ENCODE measurements at places on chromosomes 11 and 22.
A peak's percentile ranks its signal among the peaks of the same experiment; 100 is the strongest.

DNA sequence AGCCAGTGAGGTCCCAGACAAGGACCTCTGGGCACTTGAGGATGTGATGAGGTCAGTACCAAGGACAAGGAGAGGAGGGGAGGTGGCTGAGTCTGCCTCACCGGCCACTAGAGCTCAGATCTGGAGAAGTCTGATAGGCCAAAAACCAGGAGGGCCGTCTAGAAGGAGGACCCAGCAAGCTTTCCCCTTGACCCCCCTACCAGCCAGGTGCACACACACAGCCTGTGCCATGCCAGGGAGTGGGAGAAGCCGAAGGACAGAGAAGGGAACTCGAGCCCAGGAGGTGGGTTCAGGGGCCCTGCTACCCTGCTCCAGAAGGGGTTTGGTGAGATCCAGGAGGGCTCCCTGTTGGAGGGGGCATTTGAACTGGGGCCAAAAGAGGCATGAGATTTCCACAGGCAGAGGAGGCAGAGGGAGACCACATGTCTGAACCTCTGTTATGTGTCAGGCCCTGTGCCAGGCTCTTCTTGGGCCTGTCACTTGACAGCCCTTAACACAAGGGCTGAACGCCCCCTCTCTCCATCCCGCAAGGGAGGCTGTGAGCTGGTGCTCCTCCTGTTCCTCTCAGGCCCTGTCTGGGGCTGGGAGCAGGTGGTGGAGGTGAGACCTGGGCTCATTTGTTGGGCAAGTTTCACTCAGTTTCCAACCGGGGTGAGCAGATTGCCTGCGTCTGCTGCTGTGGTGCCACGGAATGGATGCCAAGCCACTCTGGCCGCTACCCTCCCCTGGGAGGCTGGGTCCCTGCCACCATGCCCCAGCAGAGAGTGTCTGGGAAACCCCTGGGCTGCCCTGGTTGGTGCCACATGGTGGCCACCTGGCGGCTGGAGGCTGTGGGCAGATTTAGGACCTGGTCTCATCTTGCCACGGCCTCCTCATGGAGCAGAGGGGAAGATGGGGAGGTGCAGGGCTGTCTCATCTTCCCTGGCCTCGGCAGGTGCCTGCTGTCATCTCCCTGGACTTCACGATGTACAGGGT, 65.2 kb downstream of the MPPED1 start:
- no peak for DNase-seq

DNA sequence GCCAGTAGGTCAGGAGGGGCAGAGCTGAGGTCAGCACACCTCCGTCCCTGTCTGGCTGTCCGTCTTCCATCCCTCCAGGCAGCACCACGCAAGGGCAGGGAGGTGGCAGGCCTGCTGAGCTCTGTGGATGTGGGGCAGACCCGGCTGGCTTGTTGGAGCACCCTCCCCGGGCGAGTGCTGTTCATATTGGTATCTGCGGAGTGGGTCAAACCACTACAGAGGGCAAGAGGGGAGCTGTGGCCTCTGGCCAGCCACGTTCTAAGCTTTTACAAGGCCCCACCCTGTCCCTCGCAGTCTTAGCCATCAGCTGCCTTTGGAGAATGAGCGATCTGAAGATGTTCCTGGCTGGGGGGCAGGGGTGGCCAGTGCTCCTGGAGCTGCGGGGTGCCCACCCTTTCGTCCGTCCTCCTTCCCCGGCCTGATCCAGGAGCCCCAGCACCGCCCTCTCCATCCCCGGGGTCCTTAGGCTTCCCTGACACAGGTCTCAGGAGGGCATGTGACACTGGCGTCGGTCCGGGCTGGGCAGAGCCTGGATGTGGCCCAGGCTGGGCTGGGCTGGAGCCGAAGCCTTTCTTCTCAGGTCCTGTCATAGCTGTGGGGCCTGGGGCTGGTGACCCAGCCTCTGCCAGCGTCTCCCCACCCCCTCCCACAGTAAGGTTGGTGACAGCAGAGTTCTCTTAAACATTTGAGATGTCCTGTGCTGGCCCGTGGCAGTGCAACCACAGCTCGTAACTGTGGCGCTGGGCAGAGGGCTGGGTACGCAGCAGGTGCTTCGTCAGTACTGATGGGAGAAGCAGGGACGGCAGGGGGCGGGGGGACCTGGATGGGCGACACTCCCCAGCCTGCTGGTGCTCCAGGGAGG, 31.7 kb upstream of the GRAMD4 start:
- peak; percentile 32 for DNase-seq

DNA sequence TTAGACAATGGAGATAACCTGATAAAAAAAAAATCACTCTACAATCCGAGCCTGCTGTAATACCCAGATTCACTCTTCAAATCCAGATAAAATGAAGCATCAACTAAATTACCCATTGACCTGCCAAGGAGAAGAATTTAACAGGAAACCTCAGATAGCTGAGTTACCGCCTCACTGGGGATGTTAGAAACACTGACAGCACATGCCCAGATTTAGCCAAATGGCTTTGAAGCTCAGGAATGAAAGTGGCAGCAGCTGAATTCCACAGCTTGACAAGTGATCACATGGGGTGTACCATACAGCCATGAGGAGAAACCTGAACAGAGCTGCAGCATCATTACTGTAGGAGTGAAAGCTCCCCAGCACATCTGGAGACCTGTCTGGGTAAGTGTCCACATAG, 807.6 kb downstream of the DLG2 start:
- DNase-seq = no peak

- peak; percentile 24 for DNase-seq
Observed at GRCh38 chr11:16883174-16883573, 131.0 kb downstream of the PLEKHA7 start.

DNA sequence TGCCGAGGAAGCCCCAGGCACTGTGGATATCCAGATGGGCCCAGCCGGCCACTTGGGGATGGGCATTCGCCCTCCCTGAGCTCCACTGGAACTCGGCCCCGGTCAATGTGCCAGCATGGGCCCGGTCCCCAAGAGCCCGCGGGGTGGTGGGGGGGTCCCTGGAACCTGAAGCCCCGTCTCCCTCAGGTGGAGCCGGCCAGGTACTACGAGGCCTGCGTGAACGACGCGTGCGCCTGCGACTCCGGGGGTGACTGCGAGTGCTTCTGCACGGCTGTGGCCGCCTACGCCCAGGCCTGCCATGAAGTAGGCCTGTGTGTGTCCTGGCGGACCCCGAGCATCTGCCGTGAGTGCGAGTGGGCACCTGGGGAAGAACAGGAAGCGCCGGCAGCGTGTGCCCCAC, 21.2 kb downstream of the MUC5AC start:
- DNase-seq = no peak

Measured in DMS79 (cell line).